ENCODE measurements at places on chromosomes 2 and 18.

GRCh38 chr18:45764000-45764686 is 40.2 kb downstream of the SLC14A1 start:
- no peak for DNase-seq

GRCh38 chr2:198326431-198326830 is 522.0 kb downstream of the PLCL1 start:
- no peak for DNase-seq

DNA sequence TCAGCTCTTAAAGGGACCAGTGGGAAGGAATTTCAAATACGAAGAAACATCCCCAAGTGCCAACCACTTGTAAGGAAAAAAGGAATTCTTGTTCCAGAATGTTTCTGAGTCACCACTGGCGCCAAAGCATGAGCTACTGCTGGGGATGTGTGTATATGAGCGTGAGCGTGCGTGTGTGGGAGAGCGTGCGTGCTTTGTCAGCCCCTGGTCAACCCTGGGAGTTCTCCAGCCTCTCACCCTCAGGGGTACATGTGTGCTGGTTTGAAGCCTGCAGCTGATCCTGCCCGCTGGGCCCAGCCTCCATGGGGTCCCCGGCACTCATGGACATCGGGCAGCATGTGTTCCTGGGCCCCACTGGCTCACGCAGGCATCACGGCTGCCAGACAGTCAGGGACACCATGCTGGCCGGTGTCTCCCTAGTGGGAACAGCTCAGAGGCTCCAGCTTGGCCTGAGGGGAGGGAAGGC is 17.1 kb downstream of the HS6ST1 start:
- DNase-seq, result no peak

- DNase-seq, result no peak
Observed at GRCh38 chr2:189360861-189361260, 80.4 kb upstream of the WDR75 start.

DNA sequence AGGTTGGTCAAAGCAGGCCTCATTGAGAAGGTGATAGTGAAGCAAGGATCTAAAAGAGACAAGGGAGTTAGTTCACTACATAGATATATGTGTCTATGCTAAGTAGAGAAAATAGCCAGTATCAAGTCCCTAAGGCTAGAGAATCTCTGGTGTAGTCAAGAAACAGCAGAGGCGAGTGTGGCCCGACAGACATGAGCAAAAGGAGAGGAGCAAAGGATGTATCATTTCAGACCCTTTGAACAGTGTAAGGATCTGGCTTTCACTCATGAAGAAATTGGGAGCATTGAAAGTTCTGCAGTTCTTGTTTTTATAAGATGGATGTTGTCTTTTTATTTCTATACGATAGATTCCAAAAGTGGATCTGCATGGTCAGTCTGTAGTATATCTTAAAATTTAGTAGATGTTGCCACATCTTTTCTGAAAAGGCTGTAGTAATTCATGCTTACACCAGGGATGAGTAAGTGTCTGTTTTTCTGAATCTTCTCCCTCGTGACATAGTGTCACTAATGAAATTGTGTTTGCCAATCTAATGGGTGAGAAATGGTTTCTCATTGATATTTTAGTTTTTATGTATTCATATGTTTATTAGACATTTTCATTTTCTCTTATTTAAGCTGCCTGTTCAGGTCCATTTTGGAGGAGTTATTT is 18.8 kb downstream of the SP100 start:
- peak; percentile 46 for DNase-seq

GRCh38 chr2:239293775-239294430 is 106.9 kb downstream of the HDAC4 start:
- DNase-seq, result no peak

DNA sequence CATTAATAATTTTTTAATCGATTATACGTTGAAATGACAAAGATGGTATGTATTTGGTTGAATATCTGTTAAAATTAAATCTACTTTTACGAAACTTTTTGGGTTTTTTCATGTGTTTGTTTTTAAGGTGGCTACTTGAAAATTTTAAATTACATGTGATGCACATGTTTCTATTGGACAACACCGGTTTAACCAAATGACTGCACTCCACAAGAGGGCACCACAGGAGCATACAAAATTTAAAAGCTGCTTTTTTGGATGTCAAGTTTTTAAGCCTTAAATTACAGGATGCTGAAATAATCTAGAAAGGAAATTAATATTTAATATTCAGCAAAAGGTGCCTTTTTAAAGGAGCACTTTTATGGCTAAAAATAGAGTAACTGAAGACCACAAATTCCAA is 98.7 kb downstream of the ACVR1 start:
- peak; percentile 36 for DNase-seq

Measured in AML-193 (cell line).